ENCODE measurements at places on chromosomes 13 and 19.

- DNase-seq = no peak
These were observed 36.8 kb upstream of the TM9SF2 start for GRCh38 chr13:99464441-99464949.

GRCh38 chr13:67275351-67275960, 45.3 kb upstream of the PCDH9 start:
- no peak for DNase-seq

GRCh38 chr19:55097864-55098715, 19.3 kb downstream of the PPP1R12C start:
- DNase-seq = no peak

DNA sequence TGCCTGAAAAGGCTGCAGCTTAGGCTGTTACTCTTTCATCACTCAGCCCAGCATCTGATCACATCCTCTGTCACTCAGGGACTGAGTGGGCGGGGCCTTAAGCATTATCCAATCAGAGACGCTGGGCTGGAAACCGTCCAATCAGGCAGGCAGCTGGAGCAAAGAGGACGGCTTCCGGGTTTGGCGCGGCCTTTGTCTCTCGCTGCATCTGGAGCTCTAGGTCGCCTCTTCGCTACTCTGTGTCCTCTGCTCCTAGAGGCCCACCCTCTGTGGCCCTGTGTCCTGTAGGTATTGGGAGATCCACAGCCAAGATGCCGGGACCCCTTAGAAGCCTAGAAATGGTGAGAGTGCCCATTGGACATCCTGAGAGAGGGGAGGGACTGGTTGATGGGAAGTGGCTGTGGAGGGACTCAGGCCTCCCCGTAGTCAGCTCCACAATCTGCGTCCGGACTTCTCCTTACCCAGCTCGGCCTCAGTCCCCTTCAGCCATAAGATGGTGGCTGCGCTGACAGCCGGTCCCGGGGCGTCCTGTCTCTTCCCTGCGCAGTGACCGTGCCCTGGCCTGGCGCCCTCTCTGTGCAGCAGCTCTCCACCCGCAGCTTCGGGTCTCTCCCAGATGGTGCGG, at the start of gene ZNF486:
Gene ZNF486 (plus strand): TSS at position 195 of the 625 bp plus-strand sequence. CDS start 117 bp downstream, at position 312.
- peak; percentile 99 for DNase-seq

DNA sequence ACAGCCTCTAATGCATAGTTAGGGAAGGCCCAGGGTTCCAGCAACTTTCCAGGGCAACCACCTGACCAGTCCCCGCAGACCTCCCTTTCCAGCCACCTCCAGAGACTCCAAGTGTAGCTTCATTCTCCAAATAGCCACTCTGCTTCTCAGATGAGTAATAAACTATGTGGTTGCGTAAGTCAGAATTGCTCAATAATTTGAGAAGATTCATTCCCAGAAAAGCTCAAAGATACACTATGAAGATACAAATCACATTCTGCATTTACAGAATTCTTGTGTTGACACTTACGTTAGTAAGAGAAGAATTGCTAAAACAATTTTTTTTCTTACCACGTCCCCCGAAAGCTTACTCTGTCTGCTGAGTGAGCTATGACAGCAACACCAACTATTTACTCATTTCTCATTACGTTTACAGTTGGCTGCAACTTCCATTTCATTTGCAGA, 8.2 kb upstream of the LATS2 start:
- no peak for DNase-seq

- DNase-seq = no peak
These were observed 15.1 kb downstream of the BRCA2 start for GRCh38 chr13:32330441-32330840.

- no peak for DNase-seq
These were observed 5.3 kb downstream of the DENND1C start for GRCh38 chr19:6476155-6476895.

GRCh38 chr19:18098891-18099622, 1.5 kb downstream of the MAST3 start:
- no peak for DNase-seq

- no peak for DNase-seq
These were observed 7.4 kb upstream of the CEACAM18 start for GRCh38 chr19:51470966-51471365.

GRCh38 chr13:33318744-33319143, 33.2 kb upstream of the STARD13 start:
- DNase-seq = no peak

- DNase-seq = no peak
These were observed 24.8 kb upstream of the NAXD start for GRCh38 chr13:110590577-110590976.

DNA sequence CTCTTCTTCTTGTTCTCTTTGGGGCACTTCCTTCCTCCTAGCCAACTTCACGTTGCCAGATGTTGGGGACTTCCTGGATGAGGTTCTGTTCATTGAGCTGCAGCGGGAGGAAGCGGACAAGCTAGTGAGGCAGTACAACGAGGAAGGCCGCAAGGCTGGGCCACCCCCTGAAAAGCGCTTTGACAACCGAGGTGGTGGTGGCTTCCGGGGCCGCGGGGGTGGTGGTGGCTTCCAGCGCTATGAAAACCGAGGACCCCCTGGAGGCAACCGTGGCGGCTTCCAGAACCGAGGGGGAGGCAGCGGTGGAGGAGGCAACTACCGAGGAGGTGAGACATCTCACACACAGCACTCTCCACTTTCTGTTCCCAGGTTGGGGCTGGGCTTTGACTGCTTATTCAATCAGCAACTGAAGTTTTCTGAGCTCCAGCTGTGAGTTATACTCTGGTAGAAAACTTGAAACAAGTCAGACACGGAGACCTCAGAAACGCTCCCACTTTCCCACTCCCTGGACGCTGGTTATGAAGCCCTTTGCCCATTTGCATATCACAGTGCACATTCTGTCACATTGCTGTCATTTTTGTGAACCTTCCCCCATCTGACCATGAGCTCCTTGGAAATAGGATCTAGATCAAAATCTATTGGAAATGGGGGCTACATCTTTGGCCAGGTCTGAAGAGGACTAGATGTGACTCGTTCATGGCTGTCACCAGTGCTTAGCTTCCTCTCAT, 7.2 kb upstream of the CCDC97 start:
- DNase-seq = no peak

- DNase-seq = no peak
These were observed 4.2 kb downstream of the ZSCAN5A start for GRCh38 chr19:56310462-56310861.

- no peak for DNase-seq
These were observed 11.0 kb downstream of the IFNL1 start for GRCh38 chr19:39307046-39307821.

DNA sequence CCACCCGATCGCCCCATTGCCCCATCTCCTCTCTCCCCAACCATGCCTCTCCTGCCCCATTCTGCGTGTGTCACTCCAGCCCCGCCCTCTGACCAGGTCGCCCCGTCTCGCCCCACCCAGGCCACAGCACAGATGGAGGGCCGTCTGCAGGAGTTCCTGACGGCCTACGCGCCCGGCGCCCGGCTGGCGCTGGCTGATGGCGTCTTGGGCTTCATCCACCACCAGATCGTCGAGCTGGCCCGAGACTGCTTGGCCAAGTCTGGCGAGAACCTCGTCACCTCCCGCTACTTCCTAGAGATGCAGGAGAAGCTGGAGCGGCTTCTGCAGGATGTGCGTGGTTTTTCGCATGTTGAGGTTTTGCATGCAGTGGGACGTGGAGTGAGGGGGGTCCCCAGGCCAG, 26.2 kb downstream of the MAST3 start:
- DNase-seq = no peak

DNA sequence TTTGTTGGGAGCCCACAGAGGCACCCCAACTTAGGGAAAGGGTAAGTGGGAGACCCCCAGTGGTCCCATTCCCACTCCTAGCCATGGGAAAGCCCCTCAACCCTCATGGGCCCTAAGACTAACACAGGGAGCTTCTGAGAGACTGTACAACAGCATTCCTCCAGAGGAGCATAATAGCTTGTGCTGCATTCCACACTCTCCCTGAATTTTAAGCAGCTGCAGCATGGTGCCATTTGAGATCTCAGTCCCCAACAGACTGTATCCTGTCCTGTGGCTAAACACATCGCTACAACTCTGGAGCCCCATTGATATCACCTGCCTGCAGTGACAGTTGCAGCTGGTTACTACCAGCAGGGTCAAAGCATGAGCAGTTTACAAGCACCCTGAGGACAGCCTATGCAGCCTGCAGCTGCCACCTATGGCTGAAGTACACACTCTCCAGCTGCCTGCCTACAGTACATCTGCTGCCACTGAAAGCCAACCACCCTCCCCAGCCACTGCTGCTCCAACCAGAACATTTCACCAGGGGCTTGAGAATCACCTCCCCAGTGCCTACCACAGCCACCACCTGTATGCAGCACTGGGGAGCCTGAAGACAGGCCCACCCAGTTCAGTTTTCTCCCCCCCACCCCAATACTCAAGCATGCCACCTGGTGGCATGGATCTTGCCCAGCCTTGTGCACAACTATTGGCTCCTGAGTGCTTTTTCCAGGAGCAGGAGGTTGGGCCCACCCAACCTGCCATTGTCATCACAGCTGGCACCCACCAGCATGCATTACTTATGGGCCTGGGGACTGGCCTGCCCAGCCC, 557.3 kb downstream of the GPC5 start:
- no peak for DNase-seq

DNA sequence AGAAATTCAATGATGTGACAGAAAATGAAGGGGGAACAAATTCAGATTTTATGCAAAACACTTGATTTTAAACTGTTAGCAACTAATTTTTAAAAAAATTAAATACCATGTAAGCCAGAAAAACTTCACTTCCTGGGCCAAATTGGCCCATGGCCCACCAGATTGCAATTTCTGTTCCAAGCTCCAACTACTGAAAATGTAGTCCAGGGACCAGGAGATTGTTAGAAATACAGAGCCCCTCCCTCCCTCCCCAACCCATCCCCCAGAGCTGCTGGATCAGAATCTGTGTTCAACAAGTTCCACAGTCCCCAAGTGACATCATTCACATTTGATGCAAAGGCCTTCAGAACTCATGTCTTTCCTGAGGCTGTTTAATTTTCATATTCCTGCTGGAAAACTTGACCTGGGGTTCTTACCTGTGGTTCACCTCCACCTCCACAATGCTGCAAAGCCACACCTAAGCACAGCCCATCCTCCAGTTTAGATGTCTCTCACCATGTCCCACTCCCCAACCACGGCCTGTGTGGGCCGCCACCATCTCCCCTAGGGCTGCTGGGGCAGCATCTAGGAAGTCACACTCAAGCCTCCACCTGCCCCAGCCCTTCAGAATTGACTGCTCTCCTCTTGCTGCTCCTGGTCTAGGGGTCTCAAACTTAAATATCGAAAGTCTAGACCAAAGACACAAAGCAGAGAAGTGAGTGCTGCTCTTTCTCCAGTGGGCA, 482.0 kb downstream of the UQCRFS1 start:
- no peak for DNase-seq

DNA sequence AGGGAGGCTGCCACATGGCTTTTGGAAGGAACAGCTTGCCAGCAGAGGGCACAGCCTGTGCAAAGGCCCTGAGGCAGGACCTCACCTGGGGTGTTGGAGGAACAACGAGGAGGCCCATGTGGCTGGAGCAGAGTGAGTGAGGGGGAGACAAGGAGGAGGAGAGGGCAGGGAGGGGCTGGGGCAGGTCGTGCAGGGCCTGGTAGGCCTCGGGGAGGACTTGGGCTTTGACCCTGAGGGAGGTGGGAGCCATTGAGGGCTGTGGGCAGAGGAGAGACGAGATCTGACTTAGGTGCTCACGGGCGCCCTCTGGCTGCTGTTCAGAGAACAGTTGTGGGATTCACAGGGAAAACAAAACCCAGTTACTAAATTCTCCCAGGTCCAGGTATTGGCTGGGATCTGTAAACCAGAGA, 25.2 kb downstream of the ZNRF4 start:
- DNase-seq = no peak

DNA sequence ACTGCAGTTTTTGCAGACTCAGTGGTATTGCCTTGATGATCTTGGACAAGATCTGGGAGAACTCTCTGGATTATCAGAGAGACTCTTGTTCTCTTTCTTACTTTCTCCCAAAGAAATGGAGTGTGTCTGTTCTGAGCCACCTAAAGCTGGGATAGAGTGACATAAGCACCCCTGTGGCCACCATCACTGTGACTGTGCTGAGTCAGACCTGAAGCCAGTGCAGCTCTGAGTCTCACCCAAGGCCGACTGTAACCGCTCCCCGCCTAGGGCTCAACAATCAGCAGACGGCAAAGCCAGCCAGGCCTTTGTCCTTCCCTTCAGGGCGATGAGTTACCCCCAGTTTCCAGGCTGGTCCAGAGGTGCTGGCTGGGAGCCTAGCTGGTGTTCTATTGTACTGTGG, 795.6 kb downstream of the UQCRFS1 start:
- no peak for DNase-seq

GRCh38 chr13:41835871-41836270, 125.0 kb downstream of the VWA8 start:
- DNase-seq = no peak

DNA sequence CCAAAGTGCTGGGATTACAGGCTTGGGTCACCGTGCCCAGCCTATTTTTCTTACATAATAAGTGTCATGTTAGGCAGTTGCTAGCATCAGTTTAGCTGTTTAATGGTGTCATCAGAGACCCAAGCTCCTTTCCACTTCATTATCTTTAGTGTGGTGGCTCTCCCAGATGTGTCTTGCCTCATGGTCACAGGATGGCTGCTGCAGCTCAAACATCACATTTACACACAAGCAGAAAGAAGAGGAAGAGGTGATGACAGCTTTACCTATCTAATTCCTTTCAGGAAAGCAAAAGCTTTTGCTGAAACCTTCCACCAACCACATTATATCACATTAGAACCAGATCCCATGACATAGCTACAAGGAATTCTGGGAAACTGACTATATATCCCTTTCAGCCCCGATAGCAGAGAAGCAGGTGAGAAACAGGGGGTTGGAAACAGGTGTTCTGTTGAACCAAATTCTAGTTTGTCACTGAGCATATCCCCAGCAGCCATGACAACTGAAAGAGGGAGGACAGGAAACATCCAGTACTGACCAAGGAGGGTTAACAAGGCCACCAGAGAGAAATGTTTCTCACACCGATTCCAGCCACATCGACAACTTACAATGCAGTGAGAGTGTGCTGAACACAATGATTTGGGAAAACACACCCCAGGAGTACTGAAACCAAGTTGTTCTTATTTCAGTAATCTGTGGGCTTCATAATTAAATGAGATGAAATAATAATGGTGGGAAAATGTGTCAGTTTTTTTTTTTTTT, 617.0 kb downstream of the UQCRFS1 start:
- DNase-seq = no peak

DNA sequence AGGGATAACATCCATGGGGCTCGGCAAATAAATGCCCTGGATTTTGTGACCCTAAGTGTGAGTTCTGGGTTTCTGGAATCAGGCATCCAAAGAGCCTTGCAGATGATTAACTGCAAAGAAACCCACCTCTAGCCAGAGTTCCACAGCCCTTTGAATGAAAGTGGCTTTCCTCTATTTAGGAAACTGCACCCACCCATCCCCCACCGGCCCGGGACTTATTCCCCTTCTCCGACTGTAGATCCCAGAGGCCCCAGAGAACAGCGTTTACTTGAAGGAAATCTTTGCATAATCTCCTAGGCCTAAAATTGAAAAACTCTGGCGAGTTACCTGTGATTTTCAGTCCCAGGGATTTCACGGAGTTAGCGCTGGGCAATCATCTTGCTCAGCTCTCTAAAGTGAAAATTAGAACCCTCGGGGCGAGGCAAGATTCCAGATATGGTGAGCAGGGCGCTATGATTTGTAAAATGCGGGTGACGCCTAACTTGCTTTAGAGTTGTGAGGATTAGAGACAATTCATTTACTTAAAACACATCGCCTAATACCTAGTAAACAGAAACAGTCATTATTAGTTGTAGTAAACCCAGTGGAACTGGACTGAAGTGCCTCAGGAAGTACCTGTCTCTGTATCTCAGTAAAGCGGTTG, 9.4 kb downstream of the URAD start:
- DNase-seq = no peak

Data from right atrium auricular region (tissue), 2 donors.